ENCODE measurements at places on chromosomes 6 and 20.

- DNase-seq: no peak
These were observed 231.6 kb downstream of the MAFB start for GRCh38 chr20:40457404-40457803.

- DNase-seq: no peak
These were observed 3.7 kb downstream of the PHACTR1 start for GRCh38 chr6:12720310-12720709.

- no peak for DNase-seq
These were observed 1.5 kb downstream of the VARS2 start for GRCh38 chr6:30915591-30915946.

DNA sequence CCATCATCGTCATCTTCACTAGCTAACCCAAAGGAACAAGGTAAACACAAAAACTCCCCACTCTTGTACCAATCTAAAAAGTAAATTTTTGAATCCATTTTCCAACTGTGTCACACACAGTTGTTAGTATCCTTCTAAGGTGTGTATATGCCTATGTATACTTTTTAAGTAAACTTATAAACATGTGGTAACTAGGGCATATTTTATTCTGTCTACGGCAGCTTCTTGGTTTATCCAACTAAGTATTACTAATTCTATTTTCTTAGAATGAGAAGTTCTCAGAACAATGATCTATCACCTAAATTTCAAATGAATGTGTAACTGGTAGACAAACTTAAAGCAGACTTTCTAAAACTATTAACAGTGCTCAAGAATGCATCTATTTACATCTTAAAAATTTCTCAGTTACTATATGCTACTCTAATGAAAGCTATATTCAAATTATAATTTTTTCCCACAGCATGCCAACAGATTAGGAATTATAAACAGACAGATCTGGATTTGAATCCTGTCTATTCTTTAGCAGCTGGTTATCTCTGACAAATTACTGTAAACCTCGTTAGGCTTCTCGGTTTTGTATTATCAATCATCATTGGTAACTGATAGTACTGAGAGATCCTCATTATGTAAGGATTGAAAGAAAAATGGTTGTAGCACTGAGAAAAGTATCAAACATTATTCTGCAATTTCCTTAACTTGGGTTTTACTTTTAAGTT is 1.8 kb upstream of the PLN start:
- DNase-seq: no peak

- no peak for DNase-seq
These were observed 16.4 kb upstream of the BLOC1S5 start for GRCh38 chr6:8080362-8081151.

DNA sequence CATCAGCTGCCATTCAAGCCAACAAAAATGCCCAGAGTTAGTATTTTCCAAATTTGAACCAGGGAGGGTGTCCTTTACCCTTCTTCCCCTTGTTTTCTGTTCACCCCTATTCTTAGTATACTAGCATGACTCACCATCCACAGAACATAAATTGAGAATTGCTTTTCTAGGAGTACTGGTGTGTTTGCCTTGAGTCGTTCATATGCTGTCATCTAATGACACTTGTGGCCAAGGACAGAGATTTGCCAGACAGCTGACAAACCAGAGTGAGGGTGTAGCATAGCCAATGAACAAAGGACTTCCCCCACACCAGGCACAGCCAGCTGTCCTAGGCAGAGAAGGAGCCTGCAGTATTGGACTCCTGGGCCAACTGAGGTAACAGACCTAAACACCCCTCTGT is 62.2 kb downstream of the FILIP1 start:
- no peak for DNase-seq

- no peak for DNase-seq
These were observed 123.2 kb downstream of the PRND start for GRCh38 chr20:4844751-4845465.

DNA sequence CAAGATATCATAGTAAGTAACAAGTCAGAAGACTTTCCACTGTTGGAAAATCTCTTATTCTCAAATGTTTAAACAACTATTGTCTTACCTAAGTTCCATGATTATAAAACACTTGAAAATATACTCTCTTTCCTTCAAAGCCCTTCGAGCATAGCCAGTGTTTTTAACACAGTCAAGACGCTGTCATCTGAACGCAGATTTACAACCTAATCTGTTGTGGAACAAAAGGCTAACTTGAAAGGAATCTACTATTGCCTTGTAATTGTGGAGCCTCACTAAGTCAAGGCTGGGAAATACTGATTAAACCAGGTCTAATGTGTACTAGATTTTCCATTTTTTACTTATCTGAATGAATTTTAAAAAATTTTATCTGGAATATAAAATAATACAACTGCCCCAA is 205.8 kb downstream of the TRDN start:
- no peak for DNase-seq

GRCh38 chr6:3928111-3928510 is 78.9 kb downstream of the FAM50B start:
- DNase-seq: no peak

DNA sequence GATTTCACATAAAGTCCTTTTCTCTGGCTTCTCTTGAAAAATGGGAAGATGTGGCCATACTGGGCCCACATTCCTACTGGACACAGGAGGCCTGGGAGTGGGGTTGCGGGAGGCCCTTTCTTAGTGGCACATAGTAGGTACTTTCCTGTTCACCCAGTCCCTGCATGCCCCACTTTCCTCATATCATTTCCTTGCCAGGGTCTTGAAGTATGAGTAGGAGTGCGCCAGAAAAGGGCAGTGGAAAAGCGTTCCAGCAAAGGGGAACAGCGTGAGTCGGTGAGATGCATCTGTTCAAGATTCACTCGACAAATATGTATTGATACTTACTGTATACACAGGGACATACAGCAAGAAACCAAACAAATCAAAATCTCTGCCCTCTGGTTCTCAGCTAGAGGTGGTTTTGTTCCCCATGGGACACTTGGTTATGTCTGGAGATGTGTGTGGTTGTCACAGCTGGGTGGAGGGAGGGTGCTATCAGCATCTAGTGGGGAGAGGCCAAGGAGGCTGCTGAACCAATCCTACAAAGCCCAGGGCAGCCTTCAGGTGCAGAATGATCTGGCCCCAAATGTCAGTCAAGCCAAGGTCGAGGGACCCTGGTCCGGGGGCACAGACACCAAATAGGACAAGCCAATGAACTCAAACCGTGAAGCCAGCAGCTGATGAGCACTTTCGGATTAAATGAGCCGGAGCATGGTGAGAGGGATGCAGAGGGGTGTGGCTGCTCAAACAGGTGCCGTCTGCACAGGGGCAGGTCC is 151.4 kb downstream of the CEBPB start:
- DNase-seq: no peak

DNA sequence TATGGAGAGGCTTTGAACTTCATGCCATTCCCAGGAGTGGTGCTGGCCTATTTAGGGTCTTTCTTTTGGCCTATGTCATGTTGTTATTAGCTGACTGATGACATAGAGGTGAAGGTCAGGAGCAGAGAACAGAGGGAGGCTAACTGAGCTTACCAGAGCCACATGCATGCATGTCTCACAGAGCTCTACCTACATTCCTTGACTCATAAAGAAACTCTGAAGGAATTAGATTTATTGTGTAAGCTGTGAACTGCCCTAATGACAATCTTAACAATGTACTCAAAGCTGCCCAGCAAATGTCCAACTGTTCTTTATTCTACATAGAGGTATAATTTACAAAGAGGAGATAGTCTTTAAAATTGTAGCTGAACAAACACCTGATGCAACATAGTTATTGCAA is 192.7 kb upstream of the CNR1 start:
- DNase-seq: no peak

DNA sequence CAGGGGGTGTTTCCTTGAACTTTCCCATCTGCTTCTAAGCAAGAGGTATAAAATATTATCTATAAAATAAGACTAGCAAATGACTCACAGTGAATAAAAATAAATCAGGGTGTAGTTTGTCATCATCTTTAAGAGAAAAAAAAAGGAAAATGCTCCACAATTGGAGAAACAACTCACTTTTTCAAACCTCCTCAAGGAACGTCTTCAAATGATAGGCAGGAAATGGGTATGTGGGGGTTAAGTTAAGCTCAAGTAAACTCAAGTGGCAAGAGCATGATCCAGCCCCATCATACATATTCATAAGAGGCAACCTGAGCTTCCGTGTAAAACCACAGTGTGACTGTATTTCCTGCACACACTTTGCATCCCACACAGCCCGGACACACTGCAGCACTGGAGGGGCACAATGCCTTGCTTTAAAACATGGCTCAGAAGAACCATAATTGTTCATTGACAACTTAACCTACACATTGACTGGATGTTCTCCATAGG is 58.5 kb upstream of the CEP85L start:
- no peak for DNase-seq

- DNase-seq: no peak
These were observed 151.6 kb upstream of the KCNG1 start for GRCh38 chr20:51174536-51174935.

DNA sequence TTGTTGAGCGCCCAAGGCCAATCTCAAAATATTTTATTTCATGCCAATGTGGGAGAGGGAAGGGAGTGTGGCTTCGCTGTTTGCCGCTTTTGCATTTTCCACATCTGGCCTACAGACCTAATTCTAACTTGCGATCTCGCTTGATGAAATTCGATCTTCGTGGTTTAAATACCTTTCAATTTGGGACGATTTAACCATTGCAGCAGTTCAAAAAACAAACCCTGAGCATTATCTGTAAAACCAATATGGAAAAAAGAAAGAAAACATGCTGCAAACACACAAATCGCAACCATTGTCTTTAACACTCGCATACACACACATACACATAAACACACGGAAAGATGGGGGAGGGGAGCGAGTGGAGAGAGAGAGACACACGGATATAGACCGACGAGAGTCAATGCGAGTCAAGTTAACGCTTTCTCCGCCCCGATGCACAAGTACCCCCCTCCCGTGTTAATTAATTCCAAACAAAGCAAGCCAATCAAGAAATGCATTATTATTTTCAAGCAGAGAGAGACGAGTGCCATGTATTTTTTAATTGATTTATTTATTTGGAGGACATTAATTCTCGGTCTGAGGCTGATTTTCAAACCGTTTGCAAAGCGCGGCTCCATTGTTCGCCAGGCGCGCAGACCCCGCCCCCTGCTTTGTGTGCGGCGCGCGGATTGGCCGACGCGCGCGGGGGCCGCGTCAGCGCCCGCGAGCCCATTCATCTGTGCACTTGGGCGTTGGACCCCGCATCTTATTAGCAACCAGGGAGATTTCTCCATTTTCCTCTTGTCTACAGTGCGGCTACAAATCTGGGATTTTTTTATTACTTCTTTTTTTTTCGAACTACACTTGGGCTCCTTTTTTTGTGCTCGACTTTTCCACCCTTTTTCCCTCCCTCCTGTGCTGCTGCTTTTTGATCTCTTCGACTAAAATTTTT is at the start of gene MARCKS:
TSS of gene MARCKS (plus strand) at position 721 of the 931 bp plus-strand sequence. CDS start 401 bp downstream, outside the sequence.
- no peak for DNase-seq

GRCh38 chr6:2197177-2197671 is 48.2 kb downstream of the GMDS start:
- DNase-seq: no peak

GRCh38 chr6:166768761-166769160 is 141.7 kb upstream of the RPS6KA2 start:
- DNase-seq: no peak

- DNase-seq: no peak
These were observed 22.2 kb downstream of the EPB41L2 start for GRCh38 chr6:131040866-131041265.

DNA sequence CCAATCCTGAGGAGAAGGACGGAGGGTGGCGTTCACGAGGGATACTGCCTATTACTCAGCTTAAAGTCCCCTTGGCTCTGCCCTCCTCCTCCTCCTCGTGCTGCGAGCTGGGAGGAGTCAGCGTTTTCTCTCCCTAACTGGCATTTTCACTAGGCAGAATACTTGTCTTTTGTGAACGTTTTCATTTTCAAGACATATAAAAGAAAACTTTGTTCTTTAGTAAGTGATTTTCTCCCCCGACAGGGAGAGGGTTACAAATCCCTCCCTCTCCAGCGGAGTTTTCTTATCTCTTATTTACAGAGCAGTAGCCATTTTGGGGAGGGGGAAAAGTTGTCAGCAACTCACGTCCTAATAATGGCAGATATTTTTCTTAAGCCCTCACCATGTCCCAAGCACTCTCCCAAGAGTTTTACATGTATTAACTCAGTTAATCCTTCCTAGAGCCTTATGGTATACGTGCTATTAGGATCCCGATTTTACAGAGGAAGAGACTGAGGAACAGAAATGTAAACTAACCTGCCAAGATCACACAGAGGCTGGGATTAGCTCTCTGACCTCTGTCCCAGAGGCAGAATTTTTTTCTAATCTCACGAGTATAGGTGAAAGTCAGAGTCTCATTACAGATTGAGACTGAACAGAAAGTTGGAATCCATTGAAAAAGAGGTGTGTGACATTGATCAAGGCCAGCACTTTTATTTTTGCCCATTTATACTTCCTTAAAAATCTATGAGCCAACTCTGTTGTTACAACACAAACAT is 30.0 kb upstream of the ZNF217 start:
- no peak for DNase-seq

GRCh38 chr6:143804835-143805239 is 38.3 kb upstream of the LTV1 start:
- no peak for DNase-seq

GRCh38 chr6:71246596-71246995 is 42.0 kb upstream of the OGFRL1 start:
- no peak for DNase-seq

DNA sequence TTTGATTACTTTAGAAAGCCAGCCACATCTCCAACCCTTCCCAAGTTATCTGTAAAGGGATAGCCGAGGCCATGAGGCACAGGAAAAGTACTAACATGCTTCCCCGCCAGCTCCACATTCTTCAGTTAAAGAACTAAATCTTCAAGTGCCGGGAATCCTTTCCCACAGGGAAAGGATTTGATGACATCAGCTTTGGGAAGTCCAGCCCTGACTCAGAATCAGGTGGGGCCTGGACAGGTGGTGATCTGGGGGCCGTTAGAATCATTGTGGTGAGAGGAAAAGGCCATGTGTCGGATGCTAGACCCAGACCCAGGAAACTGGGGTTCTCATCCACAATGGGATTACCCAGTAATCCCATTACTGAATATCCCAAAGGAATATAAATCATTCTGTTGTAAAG is 580.0 kb downstream of the QKI start:
- DNase-seq: no peak

DNA sequence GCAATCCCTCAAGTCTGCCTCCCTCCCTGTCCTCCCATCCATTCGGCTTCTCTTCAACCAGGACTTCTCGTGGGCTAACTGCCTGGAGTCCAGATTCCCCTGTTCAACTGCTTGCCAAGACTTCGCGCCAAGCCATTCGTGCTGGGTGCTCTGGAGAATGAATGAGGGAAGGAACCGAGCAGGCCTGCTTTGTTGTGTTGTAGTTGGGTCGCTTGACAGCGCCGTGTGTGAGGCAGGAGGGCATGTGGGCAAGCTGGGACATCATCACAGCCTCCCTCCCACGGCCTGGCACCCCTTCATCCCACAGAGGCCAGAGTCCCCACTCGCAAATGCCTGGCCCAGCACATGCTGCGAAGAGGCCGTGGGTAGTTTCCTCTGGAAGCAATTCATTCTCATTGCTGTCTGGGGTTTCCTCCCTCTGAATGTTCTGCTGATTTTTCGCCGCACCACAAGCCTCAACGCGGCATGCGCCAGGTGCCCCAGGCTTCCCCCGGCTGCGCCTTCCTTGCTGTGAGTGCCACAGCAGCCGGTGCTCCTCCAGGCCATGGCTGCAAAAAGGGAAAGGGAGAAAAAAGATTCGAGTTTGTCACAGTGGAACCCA is 336.0 kb downstream of the QKI start:
- DNase-seq: no peak

Measured in CMK (cell line).